ENCODE measurements at places on chromosomes 1 and 21. TPM values are rescaled to one million over a fixed set of nuclear protein-coding genes. Genes with fewer than 3 reads are reported as not detected.

TMOD4 gene
- not detected for total RNA-seq

IFI44L gene
- total RNA-seq, result not detected

NBPF26 gene
- 16.5 TPM for total RNA-seq

KRTAP7-1 gene
- total RNA-seq, result not detected

FAM229A gene
- total RNA-seq, result 1.1 TPM

GJC2 gene
- total RNA-seq, result 0.54 TPM

CD244 gene
- total RNA-seq, result not detected

ISG15 gene
- total RNA-seq, result 49.1 TPM

PLEKHA6 gene
- 8.3 TPM for total RNA-seq

CD5L gene
- not detected for total RNA-seq

HSD11B1 gene
- total RNA-seq, result 0.54 TPM

DCST1 gene
- total RNA-seq, result not detected

CCDC30 gene
- total RNA-seq, result 0.65 TPM

KANK4 gene
- total RNA-seq, result 0.25 TPM

RGS8 gene
- not detected for total RNA-seq

GON4L gene
- total RNA-seq, result 20.4 TPM

TCHHL1 gene
- not detected for total RNA-seq

CDA gene
- 5.9 TPM for total RNA-seq

LRRC41 gene
- 131 TPM for total RNA-seq

KLHDC7A gene
- total RNA-seq, result not detected

MMP23B gene
- total RNA-seq, result not detected

SPAG17 gene
- total RNA-seq, result not detected

GJB5 gene
- not detected for total RNA-seq

TEDDM1 gene
- total RNA-seq, result not detected

ST6GALNAC5 gene
- 12.2 TPM for total RNA-seq

TRIM63 gene
- total RNA-seq, result not detected

CATSPER4 gene
- not detected for total RNA-seq

C1orf185 gene
- not detected for total RNA-seq

KCNE2 gene
- total RNA-seq, result not detected

OVAAL gene
- not detected for total RNA-seq

NBL1 gene
- 201 TPM for total RNA-seq

CFAP141 gene
- total RNA-seq, result not detected

LRRC3 gene
- total RNA-seq, result 0.38 TPM

BARHL2 gene
- total RNA-seq, result not detected

OR2T29 gene
- not detected for total RNA-seq

LCE2B gene
- not detected for total RNA-seq

TRIM17 gene
- not detected for total RNA-seq

LGALS8 gene
- 62.1 TPM for total RNA-seq

CAMK2N1 gene
- 38.2 TPM for total RNA-seq

RSPH1 gene
- total RNA-seq, result 0.32 TPM

VAMP4 gene
- total RNA-seq, result 11.3 TPM

RGS21 gene
- total RNA-seq, result not detected

IVL gene
- total RNA-seq, result 1.1 TPM

FCGR2B gene
- not detected for total RNA-seq

NBPF10 gene
- total RNA-seq, result 2.3 TPM

FCER1A gene
- not detected for total RNA-seq

DNALI1 gene
- 0.63 TPM for total RNA-seq

LCA5L gene
- total RNA-seq, result 1.1 TPM

NEGR1 gene
- total RNA-seq, result 15.7 TPM

C4BPB gene
- not detected for total RNA-seq

VCAM1 gene
- 1.4 TPM for total RNA-seq

NKAIN1 gene
- not detected for total RNA-seq
